ENCODE measurements at places on chromosomes 12 and 14. TPM values are rescaled to one million over a fixed set of nuclear protein-coding genes. Genes with fewer than 3 reads are reported as not detected.

The ADCY6 gene
- total RNA-seq: 0.05 TPM

DNA sequence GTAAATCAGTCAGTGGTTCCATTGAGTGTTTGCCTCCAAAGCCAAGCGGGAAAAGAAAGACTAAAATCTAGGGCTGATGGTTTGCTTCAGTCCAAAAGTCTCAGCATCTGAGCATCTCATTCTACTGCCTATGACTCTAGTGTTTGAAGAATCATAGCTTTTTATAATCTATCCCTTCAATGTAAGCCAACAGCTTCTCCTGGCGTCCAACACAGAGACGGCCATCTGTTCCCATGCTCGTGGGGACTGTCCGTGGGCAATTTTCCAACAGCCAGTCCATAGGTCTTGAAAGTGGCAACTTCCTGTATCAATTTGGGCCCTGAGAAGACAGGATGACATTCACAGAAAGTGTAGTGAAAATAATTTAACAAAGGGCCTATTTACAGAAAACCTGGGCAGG lies 544.4 kb upstream of the TMEM132C start:
- H3K4me1 ChIP-seq: no peaks in the 10 kb centered on the region
- no peaks in the 10 kb centered on the region for H3K36me3 ChIP-seq
- H3K27ac ChIP-seq: no peak overlapping the region
- H3K27me3 ChIP-seq: no peaks in the 10 kb centered on the region
- H3K4me3 ChIP-seq: no peak overlapping the region

- peaks cover 18% of the 10 kb centered on the region for H3K36me3 ChIP-seq
- H3K27ac ChIP-seq: peak overlapping the region; percentile 98
- DNase-seq: peak; percentile 79
- H3K27me3 ChIP-seq: no peaks in the 10 kb centered on the region
Measured at GRCh38 chr14:61662437-61663311, 32.6 kb upstream of the HIF1A start.

DNA sequence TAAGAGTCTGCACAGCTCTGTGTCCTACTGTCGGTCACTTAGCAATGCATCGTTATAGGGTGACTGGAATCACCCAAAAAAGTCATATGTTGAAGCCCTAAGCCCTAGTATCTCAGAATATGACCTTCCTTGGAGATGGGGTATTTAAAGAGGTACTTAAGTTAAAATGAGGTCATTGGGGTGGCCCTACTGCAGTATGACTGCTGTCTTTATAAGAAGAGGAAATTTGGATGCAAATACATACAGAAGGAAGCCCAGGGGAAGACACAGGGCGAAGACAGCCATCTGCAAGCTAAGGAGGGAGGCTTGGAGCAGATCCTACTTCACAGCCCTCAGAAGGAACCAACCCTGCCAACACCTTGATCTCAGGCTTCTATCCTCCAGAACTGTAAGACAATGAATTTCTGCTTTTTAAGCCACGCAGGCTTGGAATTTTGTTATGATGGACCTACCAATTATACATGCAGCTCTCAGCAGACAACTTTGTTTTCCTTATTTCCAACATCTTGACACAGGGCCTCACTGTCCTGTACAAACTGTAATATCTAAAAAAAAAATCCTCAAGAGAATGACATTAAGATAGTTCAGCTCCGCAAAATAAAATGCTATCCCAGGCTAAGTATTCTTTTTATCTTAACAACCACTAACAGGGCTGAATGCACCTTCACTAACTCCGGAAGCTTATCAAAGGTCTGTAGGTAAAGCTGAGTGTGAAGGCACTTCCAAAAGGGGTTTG lies 40.4 kb downstream of the ZFP36L1 start:
- H3K4me1 ChIP-seq: peaks cover 3% of the 10 kb centered on the region
- H3K36me3 ChIP-seq: no peaks in the 10 kb centered on the region

GRCh38 chr12:48979602-48980388 lies 1.7 kb downstream of the WNT1 start:
- peak overlapping the region; percentile 77 for H3K4me3 ChIP-seq
- peaks cover 5% of the 10 kb centered on the region for H3K36me3 ChIP-seq
- DNase-seq: peak; percentile 60
- peaks cover 55% of the 10 kb centered on the region for H3K4me1 ChIP-seq
- H3K27ac ChIP-seq: no peak overlapping the region

- H3K4me1 ChIP-seq: no peaks in the 10 kb centered on the region
- H3K4me3 ChIP-seq: no peak overlapping the region
- no peaks in the 10 kb centered on the region for H3K27me3 ChIP-seq
- H3K36me3 ChIP-seq: no peaks in the 10 kb centered on the region
- H3K27ac ChIP-seq: no peak overlapping the region
- DNase-seq: no peak
Measured at GRCh38 chr12:117622741-117623140, 261.3 kb upstream of the NOS1 start.

The NYNRIN gene
- total RNA-seq: 0.18 TPM

The SOAT2 gene
- 1.5 TPM for total RNA-seq

DNA sequence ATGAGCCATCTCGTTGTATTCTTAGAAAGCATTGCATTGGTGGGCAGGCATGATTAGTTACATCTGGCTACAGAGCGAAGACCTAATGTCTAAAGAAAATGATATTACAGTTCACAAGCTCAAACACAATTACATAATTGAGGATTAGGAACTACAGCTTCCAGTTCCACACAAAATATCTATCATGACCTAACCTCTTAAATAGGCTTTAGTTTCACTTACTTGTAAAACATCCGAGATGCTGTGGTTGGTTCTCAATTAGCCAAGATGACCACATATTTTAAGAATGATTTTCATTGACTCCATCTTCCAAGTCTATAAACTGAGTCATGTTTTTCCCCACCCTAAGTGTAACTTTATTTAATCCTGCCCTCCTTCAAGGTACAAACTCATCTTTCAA lies 69.5 kb downstream of the LRIG3 start:
- H3K36me3 ChIP-seq: no peaks in the 10 kb centered on the region
- DNase-seq: no peak
- no peaks in the 10 kb centered on the region for H3K4me1 ChIP-seq
- H3K27me3 ChIP-seq: no peaks in the 10 kb centered on the region
- H3K27ac ChIP-seq: no peak overlapping the region

The GARIN6 gene
- not detected for total RNA-seq

The TAS2R7 gene
- total RNA-seq: not detected

The SMCO2 gene
- total RNA-seq: 0.60 TPM

The MYL2 gene
- not detected for total RNA-seq

DNA sequence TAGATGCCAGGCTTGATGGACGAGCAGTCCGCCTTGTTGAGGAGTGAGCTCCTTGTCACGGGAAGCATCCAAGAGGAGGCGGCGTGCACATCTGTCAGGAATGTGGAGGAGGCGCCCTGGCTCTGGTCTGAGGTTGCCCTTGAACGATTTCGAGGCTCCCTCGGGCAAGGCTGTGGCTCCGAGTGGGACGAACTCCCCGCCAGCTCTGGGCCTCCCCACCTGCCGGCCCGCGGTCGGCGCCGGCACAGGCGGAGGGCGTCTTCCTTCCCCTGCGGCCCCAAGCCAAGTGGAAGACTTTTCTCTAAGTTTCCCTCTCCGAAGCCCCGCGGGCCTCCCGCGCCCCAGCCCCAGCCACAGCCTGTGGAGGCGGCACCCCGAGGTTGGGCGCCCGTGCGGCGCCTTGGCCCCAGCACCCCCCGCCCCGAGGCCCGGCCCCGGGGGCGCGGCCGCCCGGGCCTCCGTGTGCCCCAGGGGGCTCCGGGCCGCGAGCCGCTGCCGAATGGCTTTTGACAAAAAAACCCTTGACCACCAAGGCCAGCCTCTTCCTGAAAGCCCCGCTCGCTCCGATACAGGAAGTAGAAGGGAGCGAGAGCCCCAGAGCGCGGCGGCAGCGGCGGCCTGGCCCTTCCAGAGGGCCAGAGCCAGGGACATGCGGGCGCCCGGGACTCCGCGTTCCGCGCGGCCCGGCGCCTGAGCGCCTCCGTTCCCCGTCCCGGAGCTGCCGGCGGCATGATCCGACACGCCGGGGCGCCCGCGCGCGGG lies at the start of gene RIN3:
RIN3 (plus strand) TSS at position 578 of the 762 bp plus-strand sequence; CDS start at position 730, 152 bp downstream.
- peaks cover 10% of the 10 kb centered on the region for H3K4me1 ChIP-seq
- peak within 1 kb of the TSS; percentile 67 for H3K4me3 ChIP-seq
- DNase-seq: peak; percentile 53
- no peaks in the 10 kb centered on the region for H3K36me3 ChIP-seq
- peaks cover 36% of the 10 kb centered on the region for H3K27me3 ChIP-seq

DNA sequence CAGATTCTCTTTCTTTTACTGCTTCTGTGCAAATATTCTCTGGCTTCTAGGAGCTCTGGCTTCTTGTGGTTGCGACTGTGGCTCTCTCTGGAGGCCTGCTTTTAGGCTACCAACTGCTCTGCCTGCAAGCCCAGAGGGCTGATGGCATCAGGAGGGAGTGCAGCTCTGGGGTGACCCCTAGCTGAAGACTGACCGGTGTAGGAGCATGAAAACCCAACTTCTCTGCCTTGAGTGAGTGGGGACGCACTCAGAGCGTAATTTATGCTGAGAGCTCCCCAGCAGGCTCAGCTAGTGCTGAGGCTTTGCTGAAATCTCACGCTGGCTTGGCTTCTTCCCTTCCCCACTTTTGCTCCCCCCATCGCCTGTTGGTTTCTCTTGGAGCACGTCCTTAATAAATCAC lies 29.9 kb upstream of the RBM19 start:
- no peak for DNase-seq
- no peak overlapping the region for H3K27ac ChIP-seq
- H3K4me3 ChIP-seq: no peak overlapping the region
- H3K36me3 ChIP-seq: no peaks in the 10 kb centered on the region
- H3K4me1 ChIP-seq: no peaks in the 10 kb centered on the region

- no peak overlapping the region for H3K27ac ChIP-seq
- DNase-seq: peak; percentile 46
- no peaks in the 10 kb centered on the region for H3K36me3 ChIP-seq
- H3K4me1 ChIP-seq: no peaks in the 10 kb centered on the region
Measured at GRCh38 chr14:106883218-106883692, 1356.9 kb downstream of the TMEM121 start.

DNA sequence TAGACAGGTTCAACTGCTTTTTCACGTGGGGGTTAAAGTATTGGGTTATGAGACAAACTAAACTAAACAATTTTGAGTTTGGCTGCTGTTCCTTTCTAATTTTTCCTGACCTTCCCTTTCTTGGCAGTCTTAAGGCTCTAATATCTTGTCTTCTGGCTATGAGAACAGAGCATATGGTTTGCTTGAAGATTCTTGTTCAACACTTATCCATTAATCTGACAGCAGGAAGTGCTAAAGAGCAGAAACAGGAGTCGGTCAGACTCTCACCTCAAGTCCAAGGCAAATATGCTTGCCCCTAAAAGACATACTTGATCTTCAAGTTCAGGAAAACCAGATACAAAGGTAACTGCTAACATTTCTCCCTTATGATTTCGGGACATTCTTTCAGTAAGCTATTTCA lies 52.6 kb upstream of the KCNJ8 start:
- no peak for DNase-seq
- no peak overlapping the region for H3K27ac ChIP-seq
- no peaks in the 10 kb centered on the region for H3K36me3 ChIP-seq
- H3K27me3 ChIP-seq: no peaks in the 10 kb centered on the region

- H3K27me3 ChIP-seq: peaks cover 2% of the 10 kb centered on the region
- no peaks in the 10 kb centered on the region for H3K4me1 ChIP-seq
- no peak for DNase-seq
- no peak overlapping the region for H3K4me3 ChIP-seq
- no peaks in the 10 kb centered on the region for H3K36me3 ChIP-seq
- H3K27ac ChIP-seq: no peak overlapping the region
Measured at GRCh38 chr12:32419520-32419960, 20.2 kb downstream of the FGD4 start.

GRCh38 chr12:110431957-110432587 lies 18.1 kb downstream of the ARPC3 start:
- no peaks in the 10 kb centered on the region for H3K27me3 ChIP-seq
- H3K36me3 ChIP-seq: peaks cover 24% of the 10 kb centered on the region
- DNase-seq: no peak
- H3K4me3 ChIP-seq: no peak overlapping the region

The SERPINA9 gene
- not detected for total RNA-seq

GRCh38 chr12:115072712-115073111 lies 388.7 kb upstream of the TBX3 start:
- no peaks in the 10 kb centered on the region for H3K27me3 ChIP-seq
- H3K27ac ChIP-seq: no peak overlapping the region
- no peak for DNase-seq
- no peaks in the 10 kb centered on the region for H3K4me1 ChIP-seq

DNA sequence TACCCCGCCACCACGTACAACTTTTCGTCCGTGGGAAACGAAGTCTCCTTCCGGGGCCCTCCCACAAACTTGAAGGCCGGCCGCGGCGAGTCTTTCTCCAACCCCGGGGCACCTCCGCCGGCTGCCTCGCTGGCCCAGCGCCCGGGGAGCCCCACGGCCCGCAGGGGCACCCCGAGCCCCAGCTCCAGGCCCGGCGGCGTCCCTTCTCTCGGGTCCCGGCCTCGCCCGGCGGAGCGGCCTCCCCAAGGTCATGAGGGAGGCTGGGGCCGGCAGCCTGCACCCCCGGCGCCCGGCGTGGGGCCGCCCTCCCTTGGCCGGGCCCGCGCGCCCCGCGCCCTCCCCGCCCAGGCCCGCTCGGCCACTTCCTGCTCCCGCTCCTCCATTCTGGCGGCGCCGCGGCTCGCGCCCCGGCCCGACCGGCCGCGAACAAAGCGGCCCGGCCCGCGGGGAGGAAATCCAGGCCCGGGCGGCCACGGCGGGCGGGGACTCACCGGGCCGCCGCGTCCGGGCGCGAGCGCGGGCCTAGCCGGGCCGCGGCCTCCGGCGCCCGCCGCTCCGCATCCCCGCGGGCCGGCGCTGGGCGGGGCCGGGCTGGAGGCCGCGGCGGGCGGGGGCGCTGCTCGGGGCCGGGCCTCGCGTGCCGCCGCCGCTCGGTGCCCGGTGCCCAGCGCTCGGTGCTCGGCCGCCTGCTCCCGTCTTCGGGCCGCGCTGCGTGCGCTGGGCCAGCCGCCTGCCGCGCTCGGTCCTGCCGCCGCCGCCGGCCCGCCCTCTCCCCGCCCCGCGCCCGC lies at the start of gene AKT1:
AKT1 (minus strand) TSS at position 756 of the 788 bp plus-strand sequence. CDS start 3,105 bp downstream, outside the sequence.
- DNase-seq: peak; percentile 50
- H3K4me3 ChIP-seq: peak within 1 kb of the TSS; percentile 86
- H3K4me1 ChIP-seq: peaks cover 50% of the 10 kb centered on the region

The LRTM2 gene
- total RNA-seq: not detected

The CLEC6A gene
- total RNA-seq: not detected

DNA sequence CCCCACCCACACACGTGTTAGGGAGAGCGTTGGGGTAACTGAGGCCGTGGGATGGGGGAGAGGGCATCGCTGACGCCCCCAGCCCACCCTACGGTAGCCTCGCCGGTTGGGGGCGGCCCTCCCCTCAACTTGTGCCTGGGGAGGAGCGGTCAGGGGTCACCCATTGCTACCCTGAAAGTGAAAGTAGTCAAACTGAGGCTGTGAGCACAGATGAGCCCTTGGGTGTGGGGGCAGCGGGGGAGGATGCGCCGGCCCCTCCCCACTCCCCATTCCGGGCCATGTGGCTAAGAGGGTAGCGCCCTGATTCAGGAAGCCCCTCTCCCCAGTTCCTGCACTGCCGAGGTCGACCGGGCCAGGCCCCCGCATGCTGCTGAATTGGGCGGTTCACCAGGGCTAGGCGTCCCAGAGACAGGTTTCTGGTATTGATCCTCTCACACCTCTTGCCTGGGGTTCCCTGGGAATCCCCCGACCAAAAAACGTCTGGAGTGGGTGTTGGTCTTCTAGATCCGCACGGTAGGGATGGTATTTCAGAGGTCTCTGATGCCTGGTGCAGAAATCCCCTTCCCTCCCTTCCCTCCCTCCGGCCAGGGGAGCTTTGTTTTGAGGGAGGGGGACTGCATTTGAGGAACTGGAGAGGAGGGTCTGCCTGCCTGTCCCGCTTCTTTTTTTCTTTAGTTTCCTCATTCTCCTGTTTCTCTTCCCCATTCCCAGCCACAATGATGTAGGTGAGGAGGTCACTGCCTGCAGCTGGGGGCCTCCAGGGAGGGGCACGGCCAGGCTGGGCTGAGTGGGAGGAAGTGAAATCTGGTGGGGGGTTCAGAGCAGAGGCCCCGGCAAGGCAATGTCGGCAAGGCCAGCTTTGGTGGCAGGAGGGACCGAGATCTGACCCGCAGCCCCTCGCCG lies 1.0 kb downstream of the SH2B3 start:
- H3K27me3 ChIP-seq: peaks cover 17% of the 10 kb centered on the region
- peaks cover 3% of the 10 kb centered on the region for H3K36me3 ChIP-seq
- peak; percentile 50 for DNase-seq
- peak overlapping the region; percentile 90 for H3K4me3 ChIP-seq

The ERBB3 gene
- total RNA-seq: 2.5 TPM
